Stimulated activated CD4-positive, alpha-beta T cell treated with anti-CD3 and anti-CD28 coated beads, Interleukin-1b, Interleukin-23, amount 100 ng/mL, for 1 hour (primary cell): ENCODE measurements at places on chromosomes 12 and 14.
A peak's percentile ranks its signal among the peaks of the same experiment; 100 is the strongest.

- no peak for DNase-seq
These were observed 7.2 kb upstream of the GPR84 start for GRCh38 chr12:54371328-54372112.

GRCh38 chr12:127538316-127538715 lies 728.7 kb upstream of the TMEM132C start:
- DNase-seq = no peak

DNA sequence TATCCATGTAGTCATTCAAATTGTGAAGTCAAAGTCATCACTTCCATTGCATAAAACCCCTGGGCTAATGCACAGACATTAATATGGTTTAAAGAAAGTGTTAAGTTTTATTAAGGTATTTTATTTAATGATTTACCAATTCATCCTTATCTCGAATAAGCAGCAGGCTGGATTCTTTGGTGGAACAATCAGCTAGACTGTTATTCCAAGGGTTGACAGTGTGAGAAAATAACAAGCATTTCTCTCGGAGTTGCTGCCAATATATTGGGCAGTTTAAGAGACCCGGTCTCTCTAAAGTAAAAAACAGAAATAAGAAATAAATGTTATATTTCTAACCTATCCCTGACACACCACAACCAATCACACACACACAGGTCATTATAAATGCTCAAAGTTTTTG lies 9.4 kb downstream of the KLRB1 start:
- no peak for DNase-seq

GRCh38 chr12:50914872-50915484 lies 37.4 kb upstream of the HIGD1C start:
- no peak for DNase-seq

DNA sequence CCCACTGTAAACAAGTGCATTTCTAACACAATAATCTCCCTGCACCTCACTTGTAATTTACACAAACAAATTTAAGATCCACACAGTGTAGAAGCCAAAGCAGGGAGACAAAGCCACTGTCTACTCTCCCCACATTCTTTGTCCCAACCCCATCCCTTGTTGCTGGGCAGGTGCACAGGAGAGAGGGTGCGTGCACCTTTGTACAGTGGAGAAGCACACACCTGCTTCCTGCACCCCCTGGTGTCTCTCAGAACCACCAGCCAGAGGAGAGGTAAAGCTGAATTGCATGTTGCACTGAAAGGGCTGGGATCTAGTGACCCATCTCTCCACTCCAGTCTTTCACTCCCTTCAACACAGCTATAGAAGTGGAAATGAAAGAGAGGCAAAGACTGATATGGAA lies 51.4 kb upstream of the IFNG-AS1 start:
- DNase-seq = no peak

GRCh38 chr14:69449216-69449615 lies 35.3 kb upstream of the PLEKHD1 start:
- DNase-seq = no peak

DNA sequence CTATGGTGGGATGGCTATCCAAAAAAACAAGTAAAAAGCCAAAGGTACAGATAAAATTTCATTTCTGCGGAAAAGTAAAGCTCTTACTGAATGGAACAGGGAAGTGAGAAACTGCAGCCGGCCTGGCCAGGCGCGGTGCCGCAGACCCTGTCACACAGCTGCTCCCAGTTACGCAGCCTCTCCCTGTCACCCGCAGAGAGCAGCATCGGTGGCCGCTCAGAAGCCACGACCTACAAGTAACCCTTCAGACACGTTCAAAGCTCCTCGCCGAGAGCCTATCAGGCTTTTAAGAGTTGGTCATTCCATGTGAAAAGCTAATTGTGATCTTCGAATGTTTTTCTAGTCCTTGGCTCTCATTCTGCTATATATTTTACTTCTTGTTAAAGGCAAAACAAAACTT lies 11.0 kb upstream of the ANKLE2 start:
- DNase-seq = no peak

GRCh38 chr14:66842911-66843512 lies 335.1 kb downstream of the GPHN start:
- DNase-seq = no peak

- DNase-seq = peak; percentile 21
These were observed at the start of gene ACOT4 for GRCh38 chr14:73591690-73592449. ACOT4 (plus strand) TSS chr14:73591873; CDS start chr14:73591960, 87 bp downstream.

GRCh38 chr12:17169726-17170471 lies 563.9 kb upstream of the LMO3 start:
- DNase-seq = no peak

- DNase-seq = no peak
These were observed 27.1 kb downstream of the KCTD10 start for GRCh38 chr12:109449845-109450532.

- no peak for DNase-seq
These were observed 10.9 kb downstream of the MTA1 start for GRCh38 chr14:105430565-105430964.

DNA sequence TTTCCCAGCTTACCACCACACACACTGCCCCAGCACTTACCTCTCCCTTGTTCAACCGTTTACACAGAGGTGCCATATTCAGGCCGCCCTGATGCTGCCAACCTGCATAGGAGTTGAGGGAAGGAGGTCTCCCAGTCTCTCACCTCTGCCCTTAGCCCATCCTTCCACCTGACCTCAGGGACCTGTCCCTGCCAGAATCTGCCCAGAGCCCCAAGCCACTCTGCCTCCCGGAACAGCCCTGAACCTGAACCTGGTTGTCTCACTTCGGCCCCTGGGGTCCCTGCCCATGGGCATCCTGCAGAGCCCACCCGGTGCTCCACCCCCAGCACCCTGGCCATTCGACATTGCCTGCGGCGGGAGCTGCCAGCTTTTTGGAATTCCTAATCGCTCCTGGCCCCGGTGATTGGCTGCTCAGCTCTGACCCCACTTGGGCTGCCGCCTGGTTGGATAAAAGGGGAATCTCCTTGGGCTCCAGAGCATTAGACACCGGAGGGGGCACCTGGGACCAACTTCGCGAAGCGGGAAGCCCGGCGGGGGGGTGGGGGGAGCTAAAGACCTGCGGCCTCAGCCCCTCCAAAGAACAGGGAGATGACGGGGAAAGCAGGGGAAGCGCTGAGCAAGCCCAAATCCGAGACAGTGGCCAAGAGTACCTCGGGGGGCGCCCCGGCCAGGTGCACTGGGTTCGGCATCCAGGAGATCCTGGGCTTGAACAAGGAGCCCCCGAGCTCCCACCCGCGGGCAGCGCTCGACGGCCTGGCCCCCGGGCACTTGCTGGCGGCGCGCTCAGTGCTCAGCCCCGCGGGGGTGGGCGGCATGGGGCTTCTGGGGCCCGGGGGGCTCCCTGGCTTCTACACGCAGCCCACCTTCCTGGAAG lies at the start of gene VSX2:
TSS of gene VSX2 (plus strand) at position 476 of the 874 bp plus-strand sequence. CDS start at position 589, 113 bp downstream.
- no peak for DNase-seq

DNA sequence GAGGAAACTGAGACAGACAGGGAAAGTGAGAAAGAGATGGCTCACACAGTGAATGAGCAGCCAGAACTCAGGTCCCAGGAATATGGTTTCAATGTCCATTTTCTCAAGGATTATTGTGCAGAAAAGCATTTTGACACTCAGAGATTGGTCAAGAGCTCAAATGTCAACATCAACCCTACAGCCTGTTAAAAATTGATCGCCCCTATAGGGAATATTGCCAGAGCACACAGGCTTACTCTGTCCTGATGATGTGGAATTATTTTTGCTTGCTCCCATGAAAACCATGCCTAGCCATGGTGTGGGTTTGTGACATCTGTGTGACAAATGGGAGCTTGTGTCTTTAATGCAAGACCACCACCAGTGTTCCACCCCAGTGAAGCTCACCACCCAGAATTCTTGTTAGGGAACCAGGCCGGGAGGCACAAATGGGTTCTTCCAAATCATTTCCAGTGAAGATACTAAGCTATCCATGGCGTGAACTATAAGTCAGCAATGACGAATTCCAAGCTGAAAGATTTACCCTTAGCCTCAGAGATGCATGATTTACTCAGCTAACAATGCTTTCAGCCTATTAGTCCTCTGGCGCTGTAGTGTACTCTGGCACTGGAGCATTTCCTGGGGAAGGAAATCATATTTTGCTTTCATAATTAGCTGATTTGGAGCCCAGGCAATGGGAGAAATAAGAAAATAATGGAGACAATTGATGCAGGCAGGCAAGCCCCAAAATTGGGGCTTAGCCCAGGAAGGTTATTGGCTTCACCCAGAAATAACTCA lies 1188.2 kb upstream of the TMEM132C start:
- no peak for DNase-seq

- DNase-seq = no peak
These were observed 77.0 kb downstream of the KITLG start for GRCh38 chr12:88503281-88503703.
